ENCODE measurements at places on chromosomes 5 and 9.

GRCh38 chr5:145160679-145161078 is 674.5 kb downstream of the PRELID2 start:
- DNase-seq = no peak

DNA sequence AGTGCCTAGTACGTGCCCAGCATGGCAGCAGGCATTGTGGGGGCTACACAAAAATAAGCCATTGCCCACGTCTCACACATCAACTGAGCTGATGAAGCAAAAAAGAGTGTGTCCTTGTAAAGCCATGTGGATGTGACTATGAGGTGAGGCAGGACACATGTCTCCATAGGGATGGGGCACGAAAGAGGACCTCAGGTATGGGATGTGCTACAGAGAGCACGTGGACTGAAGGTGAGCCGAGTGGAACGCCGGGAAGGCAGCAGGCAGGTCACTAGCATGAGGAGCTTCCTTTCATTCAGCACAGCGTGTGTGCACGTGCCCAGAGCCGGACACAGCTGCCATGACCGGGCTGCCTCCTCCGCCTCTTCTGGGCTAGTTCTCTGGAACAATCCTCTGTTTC is 429.8 kb downstream of the SPOCK1 start:
- no peak for DNase-seq

DNA sequence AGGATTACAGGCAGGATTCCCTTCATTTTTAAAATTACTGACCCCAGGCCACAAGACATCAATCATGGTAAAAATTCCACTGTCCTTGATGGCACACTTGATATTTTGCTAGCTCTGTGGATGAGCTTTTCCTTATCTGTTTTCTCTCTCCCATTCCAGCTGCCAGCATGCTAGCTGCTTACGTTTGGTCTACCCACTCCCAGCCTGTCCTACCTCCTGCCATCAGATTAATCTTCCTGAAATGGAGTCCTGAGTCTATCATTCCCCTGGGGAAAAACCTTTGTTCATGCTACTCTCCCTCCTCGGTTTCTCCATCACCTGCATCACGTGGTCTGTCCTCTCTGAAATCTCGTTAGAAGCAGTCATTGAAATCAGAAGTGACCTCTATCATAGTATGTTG is 108.9 kb downstream of the F2RL2 start:
- no peak for DNase-seq

GRCh38 chr5:143837306-143837848 is 25.4 kb downstream of the HMHB1 start:
- no peak for DNase-seq

DNA sequence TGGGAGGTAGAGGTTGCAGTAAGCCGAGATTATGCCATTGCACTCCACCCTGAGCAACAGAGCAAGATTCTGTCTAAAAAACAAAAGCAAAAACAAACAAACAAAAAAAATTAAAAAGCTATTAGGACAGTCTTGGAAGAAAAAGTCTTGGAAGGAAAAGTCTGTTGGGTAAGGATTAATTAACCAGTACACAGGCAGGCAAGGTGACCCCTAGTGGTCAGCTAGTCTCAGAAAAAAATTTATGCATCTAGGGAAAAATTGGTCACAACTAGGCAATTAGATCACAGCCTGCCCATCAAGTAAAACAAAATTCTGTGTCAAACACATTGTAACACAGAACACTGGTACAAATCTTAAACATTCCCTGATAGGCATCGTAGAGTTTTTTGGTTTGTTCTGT is 6.7 kb upstream of the ANKRD18B start:
- DNase-seq = no peak

DNA sequence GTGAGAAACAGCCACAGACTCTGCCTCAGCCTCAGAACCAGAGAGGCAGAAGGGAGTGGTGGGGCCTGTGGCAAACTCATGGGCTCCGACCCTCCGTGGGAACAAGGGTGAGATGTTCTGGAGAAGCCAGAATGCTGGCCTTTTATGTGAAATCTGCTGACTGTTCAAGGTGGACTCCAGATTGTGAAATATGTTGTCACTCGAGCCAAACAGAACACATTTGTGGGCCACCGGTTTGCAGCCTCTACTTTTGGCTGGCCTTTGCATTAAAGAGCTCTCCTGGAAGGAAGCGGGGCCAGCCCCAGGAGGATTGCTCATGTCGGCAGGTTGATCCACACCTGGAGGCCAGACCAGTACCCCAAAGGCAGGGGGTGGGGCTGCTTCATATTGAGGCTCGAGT is 62.4 kb downstream of the ERGIC1 start:
- DNase-seq = peak; percentile 49

DNA sequence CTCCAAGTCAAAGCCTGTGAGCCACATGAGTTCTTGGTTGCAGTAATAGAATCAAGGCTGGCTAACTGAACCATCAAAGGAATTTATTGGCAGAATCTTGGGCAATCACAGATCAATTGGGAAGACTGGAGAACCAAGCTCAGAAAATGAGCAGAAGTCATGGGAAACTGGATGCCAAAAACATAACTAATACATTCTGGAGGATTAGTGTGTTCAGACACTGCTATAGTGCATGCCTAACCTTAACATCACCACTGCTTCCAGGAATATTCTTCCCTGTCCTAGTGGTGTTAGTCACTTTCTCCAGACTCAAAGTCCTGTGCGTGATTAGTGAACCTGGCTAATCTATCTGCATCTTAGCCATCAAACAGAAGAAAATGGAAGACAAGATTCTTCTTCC is 843.7 kb downstream of the EFNA5 start:
- DNase-seq = no peak

DNA sequence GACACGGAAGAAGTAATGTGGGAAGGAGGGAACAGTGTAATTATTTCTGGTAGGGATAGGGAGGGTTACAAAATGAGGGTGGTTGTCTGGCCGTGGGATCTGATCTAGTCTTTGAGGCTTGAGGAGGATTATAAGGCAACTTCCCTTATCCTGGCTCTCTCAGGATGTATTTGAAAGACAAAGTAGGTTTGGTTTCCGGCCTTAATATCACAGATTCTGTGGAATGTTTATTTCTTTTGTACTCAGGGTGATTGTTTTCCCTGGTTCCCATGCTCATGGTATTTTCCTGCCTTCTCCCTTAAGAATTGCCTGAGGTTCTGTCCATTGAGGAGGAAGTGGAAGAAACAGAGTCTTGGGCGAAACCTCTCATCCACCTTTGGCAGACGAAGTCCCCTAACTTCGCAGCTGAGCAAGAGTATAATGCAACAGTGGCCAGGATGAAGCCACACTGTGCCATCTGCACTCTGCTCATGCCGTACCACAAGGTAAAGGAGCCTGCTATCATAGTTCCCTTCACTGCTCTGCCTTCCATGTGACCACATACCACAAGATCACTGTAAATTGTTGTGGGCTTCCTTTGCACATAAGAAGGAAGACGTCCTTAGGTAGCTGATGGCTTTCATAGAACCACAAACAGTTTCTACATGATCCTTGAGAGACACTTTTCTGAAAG is 253.8 kb downstream of the KDM4C start:
- no peak for DNase-seq

Data from ovary (tissue), 10 donors.